ENCODE measurements at places on chromosomes 2 and 18.

GRCh38 chr2:237704501-237705434 lies 77.4 kb downstream of the LRRFIP1 start:
- no peak for DNase-seq

GRCh38 chr2:209380293-209380692 lies 43.6 kb upstream of the MAP2 start:
- DNase-seq, result no peak

- DNase-seq, result no peak
Measured at GRCh38 chr2:220120041-220120440, 492.6 kb downstream of the SLC4A3 start.

DNA sequence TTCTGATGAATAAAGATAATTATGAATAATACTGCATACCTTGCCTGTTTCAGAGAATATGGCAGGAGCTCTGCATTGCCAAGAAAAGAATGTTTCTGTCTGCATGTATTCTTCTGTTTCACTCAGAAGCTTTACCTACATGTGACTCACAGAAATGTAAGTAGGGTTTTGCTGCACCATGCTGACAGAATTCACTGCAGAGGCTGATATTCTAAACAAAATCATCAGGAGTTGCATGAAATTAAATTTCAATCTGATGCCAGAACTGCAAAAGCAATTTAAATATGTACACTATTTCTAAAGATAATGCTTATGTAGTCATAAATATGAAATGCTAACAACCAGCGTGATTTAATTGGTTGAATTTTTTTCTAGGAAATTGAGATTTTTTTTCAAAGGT lies 332.8 kb upstream of the FSHR start:
- no peak for DNase-seq

DNA sequence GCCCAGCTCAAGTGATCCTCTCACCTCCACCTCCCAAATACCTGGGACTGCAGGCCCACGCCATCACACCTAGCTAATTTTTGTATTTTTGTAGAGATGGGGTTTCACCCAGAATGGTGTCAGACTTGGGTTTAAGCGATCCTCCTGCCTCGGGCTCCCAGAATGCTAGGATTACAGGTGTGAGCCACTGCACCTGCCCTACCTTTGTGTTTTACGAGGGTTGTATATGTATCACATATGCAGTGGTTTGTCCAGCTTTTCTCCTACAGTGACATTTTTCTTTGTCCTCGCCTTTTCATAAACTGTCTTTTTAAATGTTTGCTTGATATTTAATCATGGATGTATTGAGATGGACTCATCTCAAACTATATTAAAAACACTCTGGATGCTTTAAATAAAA lies 38.5 kb downstream of the AGAP1 start:
- DNase-seq, result no peak

DNA sequence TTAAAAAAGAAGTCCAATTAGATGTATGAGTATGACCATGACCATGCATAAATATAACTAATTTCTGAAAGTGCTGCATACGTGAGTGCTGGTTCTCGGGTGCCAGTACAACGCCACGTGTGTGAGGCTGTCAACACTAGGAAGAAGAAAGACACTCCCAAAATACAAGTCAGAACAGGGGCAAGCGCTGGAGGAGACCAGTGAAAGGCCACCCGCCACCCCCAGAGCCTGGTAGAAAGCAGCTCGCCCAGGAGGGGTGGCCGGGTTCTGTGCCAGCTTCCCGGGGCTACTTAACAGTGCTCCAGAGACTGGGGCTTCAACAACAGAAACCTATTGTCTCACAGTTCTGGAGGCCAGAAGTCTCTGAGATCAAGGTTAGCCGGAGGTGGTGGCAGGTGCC lies 147.6 kb downstream of the RTP5 start:
- DNase-seq, result no peak

DNA sequence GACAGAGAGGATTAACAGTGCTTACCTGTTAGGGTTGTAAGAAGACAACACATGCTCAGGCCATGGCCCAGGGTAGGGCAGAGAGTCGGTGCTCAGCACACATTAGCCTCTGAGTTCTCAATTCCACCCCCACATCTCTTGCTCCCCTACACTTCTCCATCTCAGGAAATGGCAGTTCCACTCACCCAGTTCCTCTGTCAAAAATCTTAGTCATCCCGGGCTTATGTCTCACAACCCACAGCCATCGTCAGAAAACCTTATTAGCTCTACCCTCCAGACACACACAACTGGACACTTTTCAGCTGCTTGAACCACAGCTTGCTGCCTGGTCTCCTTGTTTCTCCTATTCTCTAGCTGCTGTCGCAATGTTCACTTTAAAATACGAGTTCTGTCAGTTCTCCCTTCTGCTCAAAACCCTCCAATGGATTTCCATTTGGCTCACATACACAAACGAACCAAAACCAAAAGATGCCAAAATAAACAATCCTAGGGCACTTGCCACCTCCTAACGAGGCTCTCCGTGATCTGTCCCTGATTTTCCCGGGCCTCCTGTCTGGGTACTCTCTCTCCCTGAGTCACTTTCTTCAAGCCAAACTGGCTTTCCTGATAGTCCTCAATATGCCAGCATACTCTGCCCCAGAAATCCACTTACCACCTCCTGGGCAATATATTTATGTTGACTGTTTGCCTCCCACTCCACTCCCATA lies 89.7 kb downstream of the KCTD1 start:
- no peak for DNase-seq

DNA sequence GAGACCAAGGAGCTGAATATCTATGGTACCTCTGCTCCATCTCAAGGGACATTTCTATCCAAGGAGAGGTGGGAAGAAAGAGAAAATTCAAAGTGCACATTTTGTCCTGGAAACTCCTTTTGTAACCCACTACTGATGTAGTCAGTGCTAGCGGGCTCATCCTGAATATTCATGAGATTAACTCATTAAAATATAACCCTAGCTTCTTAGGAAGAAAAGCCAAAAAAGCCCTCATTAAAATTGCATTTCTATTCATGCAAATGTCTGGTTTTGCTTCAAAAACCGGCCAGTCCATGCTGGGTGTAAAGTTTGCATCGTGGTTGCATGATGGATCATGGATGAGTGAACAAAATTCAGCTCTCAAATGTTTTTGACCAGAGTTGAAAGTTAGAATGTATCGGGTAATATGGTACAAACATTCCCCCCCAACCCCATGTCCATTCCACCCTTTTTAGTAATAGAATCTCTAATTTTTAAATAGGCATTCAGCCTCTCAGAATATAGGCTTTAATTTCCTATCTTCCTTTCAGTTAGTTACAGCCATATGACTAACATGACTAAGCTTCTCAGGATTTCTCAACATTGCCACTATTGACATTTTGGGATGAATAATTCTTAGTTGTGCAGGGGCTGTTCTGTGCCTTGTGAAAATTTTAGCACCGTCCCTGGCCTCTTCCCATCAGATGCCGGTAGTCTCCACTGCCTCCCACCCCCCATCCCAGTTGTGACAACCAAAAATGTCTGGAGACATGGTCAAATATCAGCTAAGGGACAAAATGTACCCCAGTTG lies 104.2 kb upstream of the RND3 start:
- DNase-seq, result no peak

DNA sequence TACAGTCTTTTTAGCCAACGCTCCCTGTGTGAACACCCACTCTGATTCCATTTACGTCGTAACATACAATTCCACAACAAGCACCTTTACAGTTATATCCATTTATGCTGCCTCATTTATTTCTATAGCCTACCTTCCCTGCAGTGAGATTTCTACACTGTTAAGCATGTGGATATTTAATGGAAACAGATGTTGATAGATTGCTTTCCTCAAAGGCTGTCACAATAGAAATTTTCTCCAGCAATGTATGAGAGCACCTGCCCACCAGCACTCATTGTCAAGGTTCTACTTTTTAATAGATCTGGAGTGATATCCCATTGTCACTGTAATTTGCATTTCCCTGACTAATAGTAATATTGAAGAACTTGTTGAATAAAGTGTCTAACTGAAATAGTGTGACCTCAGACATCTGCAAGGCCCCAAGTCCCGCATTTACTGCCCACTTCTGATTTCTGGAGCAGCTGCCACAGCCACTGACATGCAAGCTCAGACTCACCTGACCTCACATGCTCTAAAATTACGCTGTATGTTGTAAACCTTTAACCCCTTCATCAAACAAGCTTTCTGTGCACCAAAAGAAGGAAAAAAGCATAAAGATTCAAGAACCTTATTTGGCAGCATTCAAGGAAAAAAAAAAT lies 295.1 kb downstream of the CNTNAP5 start:
- DNase-seq, result no peak

- no peak for DNase-seq
Measured at GRCh38 chr2:62577994-62578781, 72.2 kb upstream of the TMEM17 start.

- no peak for DNase-seq
Measured at GRCh38 chr2:83063511-83063910, 1395.6 kb downstream of the SUCLG1 start.

- DNase-seq, result no peak
Measured at GRCh38 chr2:233563663-233564430, 2.7 kb downstream of the USP40 start.

DNA sequence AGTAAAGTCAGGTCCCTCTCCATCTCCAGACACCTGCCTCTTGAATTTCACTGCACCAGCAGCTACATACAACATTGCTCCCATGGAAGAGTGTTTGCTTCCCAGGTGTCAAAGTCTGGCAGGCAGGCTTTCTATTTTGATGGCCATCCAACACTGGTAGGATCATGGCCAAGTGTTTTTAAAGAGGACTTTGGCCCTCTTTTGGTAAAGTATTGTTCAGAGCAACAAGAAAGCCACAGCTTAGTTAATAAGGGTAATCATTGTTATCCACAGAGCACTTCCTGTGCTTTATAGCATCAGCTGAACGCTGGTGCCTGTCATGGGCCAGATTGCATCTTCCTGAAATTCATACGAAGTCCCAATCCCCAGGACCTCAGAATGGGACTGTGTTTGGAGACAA lies 133.2 kb downstream of the NCK2 start:
- DNase-seq, result peak; percentile 20

DNA sequence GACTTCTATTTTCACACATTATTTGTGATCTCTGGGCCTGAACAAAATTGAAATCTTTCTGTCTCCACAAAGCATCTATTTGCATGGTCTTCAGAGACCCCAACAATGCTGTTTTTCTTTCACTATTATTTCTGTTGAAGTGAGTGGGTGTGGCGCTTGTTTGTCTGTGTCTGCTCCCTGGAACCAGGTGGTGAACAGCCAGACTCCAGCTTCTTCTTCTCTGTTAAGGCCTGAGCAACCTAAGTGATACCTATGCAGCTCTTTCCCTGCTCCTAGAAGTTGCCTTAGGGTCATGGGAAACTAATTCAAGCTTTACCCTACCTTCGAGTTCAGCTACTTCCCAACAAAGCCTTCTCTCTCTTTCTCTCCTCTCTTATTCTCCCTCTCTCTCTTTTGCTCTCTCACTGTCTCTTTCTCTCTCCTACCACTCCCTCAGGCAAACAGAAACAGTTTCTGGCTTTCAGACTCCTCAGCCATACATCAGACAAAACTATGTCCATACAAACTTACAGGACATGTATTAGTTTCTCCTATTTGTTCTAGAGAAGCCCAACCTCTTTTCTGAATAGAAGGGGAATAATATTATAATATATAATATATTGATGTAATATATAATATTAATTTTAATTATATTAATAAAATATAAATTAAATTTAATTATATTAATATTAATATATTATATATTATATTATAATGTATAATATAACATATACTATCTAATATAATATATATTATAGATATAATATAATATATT lies 552.5 kb downstream of the DSC3 start:
- DNase-seq, result no peak

- no peak for DNase-seq
Measured at GRCh38 chr2:16077601-16078000, 137.3 kb downstream of the MYCN start.

GRCh38 chr2:241577413-241578122 lies 19.0 kb downstream of the BOK start:
- no peak for DNase-seq

DNA sequence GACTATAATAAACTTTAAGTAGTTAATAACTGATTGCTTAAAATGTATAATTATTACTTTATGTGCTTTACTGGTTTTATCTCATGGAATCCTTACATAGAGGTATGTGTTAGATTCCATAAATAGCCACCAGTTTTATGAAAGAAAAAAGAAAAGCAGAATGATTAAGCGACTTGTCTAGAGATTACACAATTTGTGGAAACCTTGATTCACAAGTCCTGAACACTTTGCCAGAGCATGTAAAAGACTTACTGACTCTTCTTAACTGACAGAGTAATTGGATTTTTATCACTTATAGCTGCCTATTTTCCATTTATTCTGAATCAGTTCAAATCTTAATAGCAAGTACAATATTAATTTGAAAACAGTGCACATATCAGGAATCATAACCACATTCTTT lies 448.7 kb upstream of the NETO1 start:
- DNase-seq, result no peak

DNA sequence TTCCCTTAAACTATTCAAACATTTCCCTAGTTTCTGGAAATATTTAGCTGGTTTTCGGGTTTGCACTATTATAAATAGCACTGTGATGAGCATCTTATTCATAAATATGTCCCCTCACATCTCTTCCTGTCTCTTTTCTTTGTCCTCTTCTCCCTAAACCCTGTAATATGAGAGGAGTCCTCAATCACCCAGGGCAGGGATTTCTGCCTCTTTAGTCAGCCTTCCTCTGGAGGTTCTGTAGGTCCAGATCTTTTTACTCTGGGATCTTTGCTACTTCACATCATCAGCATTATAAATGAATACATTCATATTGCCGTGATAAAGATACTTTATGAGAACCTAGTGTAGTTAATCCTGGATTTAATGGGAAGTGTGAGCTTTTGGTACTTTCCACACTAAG lies 87.9 kb upstream of the TTN start:
- no peak for DNase-seq

- DNase-seq, result peak; percentile 75
Measured at GRCh38 chr2:218186355-218186766, 19.6 kb upstream of the CXCR1 start.

DNA sequence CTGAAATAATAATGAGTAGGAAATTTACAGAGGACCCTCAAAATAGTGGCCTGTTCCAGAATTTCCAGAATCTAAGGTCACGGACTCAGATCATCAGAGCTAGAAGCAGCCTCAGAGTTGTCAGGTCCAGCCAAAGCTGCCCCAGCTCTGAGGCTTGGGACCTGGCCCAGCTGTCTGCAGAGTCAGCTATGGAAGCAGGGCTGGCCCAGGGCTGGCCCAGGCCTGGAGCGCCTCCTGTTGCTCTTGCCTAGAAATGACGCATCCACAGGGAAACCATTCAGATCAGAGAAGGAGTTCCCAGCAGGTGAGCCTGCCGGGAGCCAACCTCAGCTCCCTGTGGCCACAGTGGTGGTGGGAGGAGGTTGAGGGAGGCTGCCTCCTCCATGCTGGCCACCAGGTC lies 106.7 kb upstream of the ARL4C start:
- no peak for DNase-seq

DNA sequence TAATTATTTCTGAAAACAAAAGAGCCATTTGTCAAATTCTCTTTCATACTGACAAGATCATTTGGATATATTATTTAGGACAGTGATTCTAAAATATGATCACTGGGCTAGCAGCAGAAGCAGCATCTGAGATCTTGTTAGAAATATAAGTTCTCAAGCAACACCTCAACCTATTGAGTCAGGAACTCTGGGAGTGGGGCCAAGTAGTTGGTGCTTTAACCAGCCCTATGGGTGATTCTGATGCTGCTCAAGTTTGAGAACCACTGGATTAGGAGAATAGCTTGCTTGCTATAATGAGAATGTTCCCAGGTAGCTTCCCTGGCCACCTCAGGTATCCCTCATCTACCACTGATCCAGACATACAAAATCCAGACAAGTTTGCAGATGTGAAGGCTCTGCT lies 466.9 kb upstream of the CELF4 start:
- no peak for DNase-seq

All from stimulated activated CD8-positive, alpha-beta memory T cell treated with anti-CD3 and anti-CD28 coated beads, Interleukin-4, amount 100 ng/mL, for 48 hours (primary cell).